ENCODE measurements at places on chromosomes 13 and 19.

DNA sequence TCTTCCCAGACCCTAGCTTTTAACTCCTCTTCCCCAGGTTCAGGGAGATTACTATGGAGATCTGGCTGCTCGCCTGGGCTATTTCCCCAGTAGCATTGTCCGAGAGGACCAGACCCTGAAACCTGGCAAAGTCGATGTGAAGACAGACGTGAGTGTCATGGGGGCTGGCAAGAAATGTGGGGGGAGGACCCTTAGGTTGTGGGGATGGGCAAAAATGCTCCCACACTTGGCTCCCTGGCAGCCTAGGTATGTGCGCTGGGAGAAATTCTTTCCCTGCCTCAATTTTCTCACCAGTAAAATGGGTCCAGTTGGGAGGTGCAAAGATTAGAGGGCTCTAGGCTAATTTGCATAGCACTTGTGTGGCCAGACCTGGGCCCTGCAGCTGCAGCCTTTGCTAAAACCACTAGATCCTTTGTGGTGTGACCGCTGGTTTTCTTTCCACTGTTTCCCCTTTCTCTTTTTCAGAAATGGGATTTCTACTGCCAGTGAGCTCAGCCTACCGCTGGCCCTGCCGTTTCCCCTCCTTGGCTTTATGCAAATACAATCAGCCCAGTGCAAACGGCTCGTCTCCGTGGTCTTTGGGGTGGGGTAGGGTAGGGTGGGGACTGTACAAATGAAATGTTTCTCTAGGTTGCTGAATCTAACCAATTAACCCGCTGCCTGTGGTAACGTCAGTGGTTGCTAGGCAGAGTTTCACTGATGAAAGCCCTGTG, 959 bp upstream of the RAB4B start:
- DNase-seq, result peak; percentile 90

DNA sequence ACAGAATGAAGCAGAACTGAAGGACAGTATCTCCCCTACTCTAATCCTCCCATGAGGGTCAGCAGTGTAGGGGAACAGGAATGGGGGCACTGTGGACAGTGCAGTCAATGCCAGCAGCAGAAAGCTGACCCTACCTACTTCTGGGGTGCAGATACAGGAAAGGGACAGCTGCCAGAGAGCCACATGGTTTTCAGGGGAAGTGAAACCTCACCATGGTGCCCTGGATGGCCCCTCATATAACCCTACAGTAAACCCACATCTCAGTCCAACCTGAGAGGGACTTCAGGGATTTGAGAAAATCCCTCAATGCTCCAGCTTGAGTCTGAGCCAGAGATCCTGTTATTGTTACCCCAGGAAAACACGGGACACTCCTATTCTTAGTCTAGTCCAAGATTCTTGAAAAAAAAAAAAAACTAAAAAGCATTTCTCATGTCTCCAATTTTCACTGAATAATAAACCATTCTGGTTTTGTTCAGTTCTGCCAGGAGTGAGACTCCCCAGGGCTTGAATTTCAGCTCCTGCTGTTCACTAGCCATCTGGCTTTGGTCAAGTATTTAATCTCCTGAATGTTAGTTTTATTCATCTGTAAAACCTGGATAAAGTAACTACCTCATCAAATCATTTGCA, 511.6 kb upstream of the ARGLU1 start:
- no peak for DNase-seq

- no peak for DNase-seq
Measured at GRCh38 chr13:50544211-50544610, 299.3 kb downstream of the DLEU7 start.

- peak; percentile 78 for DNase-seq
Measured at GRCh38 chr19:5078666-5079065, 109.8 kb downstream of the KDM4B start.

GRCh38 chr19:664913-665443, 2.0 kb upstream of the RNF126 start:
- peak; percentile 79 for DNase-seq

DNA sequence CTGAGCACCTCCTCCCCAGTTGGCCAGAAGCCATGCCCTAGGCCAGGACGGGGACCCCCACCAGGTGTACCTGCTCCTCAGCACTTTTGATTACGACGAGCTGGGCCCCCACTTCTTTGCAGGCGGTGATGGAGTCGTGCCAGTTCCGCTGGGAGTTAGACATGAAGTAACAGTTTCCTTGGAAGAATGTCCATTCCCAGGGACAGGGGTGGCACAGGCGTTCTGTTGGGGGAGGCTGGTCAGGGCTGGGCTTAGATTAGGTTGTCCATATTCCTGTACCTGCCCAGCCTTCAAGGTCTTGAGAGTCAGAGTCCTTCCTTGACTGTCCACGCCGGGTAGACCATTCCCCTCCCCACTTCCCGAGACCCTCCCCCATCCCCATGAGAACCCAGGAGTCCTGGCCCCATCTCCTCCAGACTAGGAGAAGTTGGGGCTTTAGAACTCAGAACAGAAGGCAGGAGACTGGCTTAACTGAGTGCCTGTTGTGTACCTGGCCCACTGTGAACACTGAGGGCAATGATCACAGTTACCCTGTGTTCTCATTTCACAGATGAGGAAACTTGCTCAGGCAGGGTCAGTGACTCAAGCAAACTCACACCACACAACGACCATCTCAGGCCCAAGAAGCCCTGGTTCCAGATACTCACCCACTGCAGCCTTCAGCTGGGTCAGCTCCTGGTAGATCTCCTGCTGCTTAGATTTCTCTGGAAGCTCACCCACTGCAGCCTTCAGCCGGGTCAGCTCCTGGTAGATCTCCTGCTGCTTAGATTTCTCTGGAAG, 2.3 kb downstream of the CD209 start:
- no peak for DNase-seq

Data from dorsolateral prefrontal cortex (tissue), 122 donors.